ENCODE measurements at places on chromosomes 11 and 22.

GRCh38 chr11:93659841-93660240 lies 1.6 kb upstream of the CEP295 start:
- no peak for DNase-seq

GRCh38 chr11:34380696-34381095 lies 22.9 kb upstream of the ABTB2 start:
- DNase-seq, result no peak

- no peak for DNase-seq
These were observed 36.2 kb downstream of the PPM1F start for GRCh38 chr22:21916309-21916918.

GRCh38 chr11:122681070-122681469 lies 25.5 kb downstream of the UBASH3B start:
- no peak for DNase-seq
